ENCODE measurements at places on chromosomes 1 and 21. TPM values are rescaled to one million over a fixed set of nuclear protein-coding genes. Genes with fewer than 3 reads are reported as not detected.

The AVPR1B gene
- total RNA-seq = not detected

The CFAP74 gene
- not detected for total RNA-seq

- no peak for DNase-seq
These were observed 82.4 kb upstream of the PROX1 start for GRCh38 chr1:213905344-213905743.

DNA sequence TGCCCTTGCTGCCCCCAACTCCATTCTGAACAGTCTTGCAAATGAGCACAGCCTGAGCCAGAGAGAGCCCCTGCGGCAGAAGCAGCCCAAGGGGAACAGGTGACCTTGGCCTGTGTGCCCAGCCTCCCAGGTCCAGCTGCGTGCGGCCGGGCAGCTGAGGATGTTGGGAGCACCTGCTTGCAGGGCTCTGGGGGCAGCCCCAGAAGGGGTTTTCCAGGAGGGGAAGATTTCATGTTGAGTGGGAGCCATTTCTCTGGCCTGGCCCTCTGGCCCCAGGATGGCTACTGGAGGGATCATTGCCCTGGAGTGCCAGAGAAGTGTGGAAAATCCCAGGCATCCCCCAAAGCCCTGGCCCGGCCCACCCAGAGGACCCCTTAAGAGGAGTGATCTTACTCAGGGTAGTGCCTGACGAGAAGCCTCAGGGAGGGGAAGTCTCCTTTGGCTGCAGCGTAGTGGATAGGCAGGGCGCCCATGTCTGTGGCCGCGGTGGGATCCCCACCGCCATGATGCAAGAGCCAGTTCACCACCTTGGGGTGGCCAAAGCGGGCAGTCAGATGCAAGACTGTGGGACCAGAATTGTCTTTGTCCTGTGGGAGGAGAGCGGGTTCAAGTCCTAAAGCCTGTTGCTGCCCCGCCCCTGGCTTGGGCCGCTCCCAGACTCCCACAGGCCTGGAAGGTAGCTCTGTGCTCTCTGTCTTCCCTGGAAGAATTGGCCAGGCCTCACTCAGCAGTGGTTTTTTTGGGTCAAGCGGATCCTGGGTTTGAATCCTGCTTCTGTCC lies 20.6 kb upstream of the RNU1-4 start:
- DNase-seq = peak; percentile 7

- no peak for DNase-seq
These were observed 586.4 kb downstream of the DPYD start for GRCh38 chr1:97334454-97334853.

DNA sequence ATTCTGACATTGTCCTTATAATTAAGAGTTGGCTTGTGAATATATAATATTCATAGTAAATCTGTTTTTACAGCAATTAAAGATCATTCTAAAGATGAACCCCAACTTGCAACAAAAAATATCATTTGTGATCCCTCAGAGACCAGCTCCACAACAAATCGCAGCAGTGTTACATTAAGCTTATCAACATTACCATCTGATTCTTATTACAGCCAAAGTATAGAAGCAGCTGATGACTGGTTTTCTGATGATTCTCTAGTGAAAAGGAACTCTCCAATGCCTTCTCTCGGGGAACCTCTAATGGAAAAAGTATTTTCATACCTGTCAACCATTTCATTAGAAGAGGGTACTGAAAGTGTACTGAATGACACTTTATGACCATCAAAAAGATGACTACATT lies 45.4 kb downstream of the C1orf185 start:
- no peak for DNase-seq

Measured in activated CD4-positive, alpha-beta T cell treated with anti-CD3 and anti-CD28 coated beads, Interleukin-2, amount 10 ng/mL, durations not matched to agents 7 days and 5 days (primary cell).